Osteocyte (in vitro differentiated cells): ENCODE measurements at places on chromosomes 5 and 9. TPM values are rescaled to one million over a fixed set of nuclear protein-coding genes. Genes with fewer than 3 reads are reported as not detected.
A peak's percentile ranks its signal among the peaks of the same experiment; 100 is the strongest.

LCN12 gene
- 0.57 and 1.4 TPM in 2 replicates for total RNA-seq

- no peak overlapping the region for H3K4me3 ChIP-seq
- H3K27ac ChIP-seq, result no peak overlapping the region
- H3K4me1 ChIP-seq, result peaks cover 15% of the 10 kb centered on the region
- H3K27me3 ChIP-seq, result no peaks in the 10 kb centered on the region
- DNase-seq, result no peak
Measured at GRCh38 chr5:1502046-1502736, 21.6 kb downstream of the LPCAT1 start.

FRMD3 gene
- total RNA-seq, result 0.29 and 0.35 TPM in 2 replicates

SOHLH1 gene
- total RNA-seq, result not detected in 2 replicates

- no peak for DNase-seq
- H3K4me1 ChIP-seq, result no peaks in the 10 kb centered on the region
- H3K4me3 ChIP-seq, result no peak overlapping the region
- H3K27ac ChIP-seq, result no peak overlapping the region
- peaks cover 32% of the 10 kb centered on the region for H3K27me3 ChIP-seq
- H3K36me3 ChIP-seq, result no peaks in the 10 kb centered on the region
Measured at GRCh38 chr9:93690618-93691017, 114.2 kb downstream of the PHF2 start.

- H3K4me3 ChIP-seq, result no peak overlapping the region
- DNase-seq, result no peak
- no peak overlapping the region for H3K27ac ChIP-seq
Measured at GRCh38 chr5:59385700-59386099, 507.8 kb downstream of the PDE4D start.

GRCh38 chr9:107190061-107190935 lies 92.8 kb upstream of the RAD23B start:
- H3K27me3 ChIP-seq, result no peaks in the 10 kb centered on the region
- peaks cover 10% of the 10 kb centered on the region for H3K4me1 ChIP-seq
- no peak overlapping the region for H3K4me3 ChIP-seq
- DNase-seq, result no peak
- H3K27ac ChIP-seq, result no peak overlapping the region
- no peaks in the 10 kb centered on the region for H3K36me3 ChIP-seq

MRPL50 gene
- 6.6 and 7.4 TPM in 2 replicates for total RNA-seq

CNTNAP3 gene
- total RNA-seq, result 27.2 and 30.4 TPM in 2 replicates

DEPDC1B gene
- total RNA-seq, result 1.7 and 1.9 TPM in 2 replicates

GRCh38 chr9:126513159-126514036 lies 100.3 kb upstream of the LMX1B start:
- H3K27ac ChIP-seq, result no peak overlapping the region
- no peaks in the 10 kb centered on the region for H3K36me3 ChIP-seq
- peaks cover 38% of the 10 kb centered on the region for H3K4me1 ChIP-seq
- DNase-seq, result no peak

FAM174A gene
- total RNA-seq, result 16.0 and 17.4 TPM in 2 replicates

TAF9 gene
- total RNA-seq, result 66.9 and 69.3 TPM in 2 replicates

DNA sequence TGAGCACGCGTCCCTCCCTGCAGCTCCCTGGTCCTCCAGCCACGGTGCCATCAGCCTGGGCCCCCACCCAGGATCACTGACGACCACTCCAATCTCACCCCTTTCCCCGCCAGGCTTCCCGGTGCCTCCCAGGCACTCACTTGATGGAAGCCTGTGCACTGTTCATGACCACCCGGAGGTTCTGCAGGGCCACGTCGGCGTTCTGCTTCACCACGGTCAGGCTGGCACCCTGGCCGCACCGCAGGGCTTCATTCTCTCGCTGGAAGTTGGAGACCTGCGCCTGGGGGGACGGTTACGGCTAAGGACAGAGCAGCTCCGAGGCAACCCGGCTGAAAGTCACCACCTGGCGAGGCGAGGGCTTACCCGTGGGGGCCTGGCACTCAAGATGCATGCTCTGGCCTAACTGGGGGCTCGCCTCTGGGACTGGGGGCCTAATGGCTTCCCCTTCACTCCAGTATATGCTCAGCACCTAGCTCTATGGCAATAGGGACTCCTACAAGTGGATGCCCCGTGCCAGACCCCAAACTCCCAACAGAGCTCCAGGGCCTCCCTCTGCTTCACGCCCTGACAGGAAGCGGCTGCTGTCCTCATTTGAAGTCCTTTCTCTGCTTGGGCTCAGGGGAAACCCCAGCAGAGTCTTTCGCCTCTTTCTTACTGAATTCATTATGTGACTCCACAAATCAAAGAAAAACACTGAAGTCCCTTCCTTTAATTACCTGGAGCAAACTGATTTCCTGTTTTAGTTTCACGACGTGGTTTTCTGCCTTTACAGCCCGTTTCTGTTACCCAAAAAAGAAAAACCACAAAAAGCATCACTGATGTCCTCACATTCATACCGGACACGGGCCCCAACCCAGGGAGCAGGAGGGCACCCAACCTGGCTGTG lies 4.2 kb upstream of the SNAPC4 start:
- no peak overlapping the region for H3K4me3 ChIP-seq
- H3K36me3 ChIP-seq, result peaks cover 33% of the 10 kb centered on the region
- no peak for DNase-seq
- H3K27ac ChIP-seq, result no peak overlapping the region
- H3K27me3 ChIP-seq, result no peaks in the 10 kb centered on the region

GRCh38 chr5:120388016-120388781 lies 75.9 kb upstream of the PRR16 start:
- peaks cover 29% of the 10 kb centered on the region for H3K4me1 ChIP-seq
- no peaks in the 10 kb centered on the region for H3K36me3 ChIP-seq
- no peak for DNase-seq
- peak overlapping the region; percentile 83 for H3K27ac ChIP-seq
- no peaks in the 10 kb centered on the region for H3K27me3 ChIP-seq

DNA sequence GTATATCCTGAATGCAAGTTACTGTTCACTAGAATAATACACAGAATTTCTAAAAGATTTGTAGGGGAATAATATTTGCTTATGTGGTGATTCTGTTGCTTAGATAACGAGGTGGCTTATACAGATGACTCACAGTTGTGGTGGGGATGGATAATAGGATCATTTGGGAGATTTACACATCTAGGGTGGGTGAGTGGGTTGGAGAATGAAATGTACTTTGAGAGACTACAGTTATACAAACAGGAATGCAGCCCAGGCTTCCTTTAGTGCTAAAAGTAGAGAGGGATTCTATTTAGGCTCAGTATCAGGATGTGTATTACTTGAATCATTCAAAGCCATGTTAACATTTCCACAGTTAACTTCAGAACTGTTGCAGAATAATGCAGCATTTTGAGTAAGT lies 1.8 kb downstream of the CTXN3 start:
- peaks cover 3% of the 10 kb centered on the region for H3K4me1 ChIP-seq
- no peak overlapping the region for H3K27ac ChIP-seq
- peaks cover 36% of the 10 kb centered on the region for H3K27me3 ChIP-seq
- H3K4me3 ChIP-seq, result no peak overlapping the region
- DNase-seq, result no peak

AFAP1L1 gene
- total RNA-seq, result 2.2 and 2.3 TPM in 2 replicates

DNA sequence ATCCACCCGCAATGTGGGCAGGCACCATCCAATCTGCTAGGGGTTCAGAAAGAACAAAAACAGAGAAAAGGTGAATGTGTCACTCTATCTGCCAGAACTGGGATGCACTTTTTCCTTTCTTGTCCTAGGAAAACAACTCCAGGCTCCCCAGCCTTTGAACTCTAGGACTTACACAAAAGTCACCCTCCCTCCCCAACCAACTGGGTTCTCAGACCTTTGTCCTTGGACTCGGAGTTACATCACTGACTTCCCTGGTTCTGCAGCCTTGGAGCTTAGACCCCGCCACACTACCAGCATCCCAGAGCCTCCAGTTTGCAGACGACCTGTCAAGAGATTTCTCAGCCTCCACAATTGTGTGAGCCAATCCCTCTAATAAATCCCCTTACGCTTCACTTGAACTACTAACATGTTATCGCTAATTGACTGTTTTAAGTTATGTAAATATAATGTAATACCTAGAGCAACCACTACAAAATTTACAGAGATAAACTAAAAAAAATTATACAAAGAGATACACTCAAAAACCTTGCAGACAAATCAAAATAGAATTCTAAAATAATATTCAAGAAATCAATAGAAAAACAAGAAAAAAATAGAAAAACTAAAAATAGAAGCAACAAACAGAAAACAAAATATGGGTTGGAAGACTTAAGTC lies 5.3 kb upstream of the UBLCP1 start:
- no peak for DNase-seq
- H3K36me3 ChIP-seq, result no peaks in the 10 kb centered on the region
- H3K4me1 ChIP-seq, result peaks cover 2% of the 10 kb centered on the region
- H3K27me3 ChIP-seq, result peaks cover 55% of the 10 kb centered on the region
- no peak overlapping the region for H3K4me3 ChIP-seq

GRCh38 chr5:36694351-36694750 lies 87.9 kb downstream of the SLC1A3 start:
- H3K4me3 ChIP-seq, result no peak overlapping the region
- no peaks in the 10 kb centered on the region for H3K36me3 ChIP-seq
- no peak overlapping the region for H3K27ac ChIP-seq
- peaks cover 34% of the 10 kb centered on the region for H3K27me3 ChIP-seq

SLC6A19 gene
- not detected in 2 replicates for total RNA-seq

DNA sequence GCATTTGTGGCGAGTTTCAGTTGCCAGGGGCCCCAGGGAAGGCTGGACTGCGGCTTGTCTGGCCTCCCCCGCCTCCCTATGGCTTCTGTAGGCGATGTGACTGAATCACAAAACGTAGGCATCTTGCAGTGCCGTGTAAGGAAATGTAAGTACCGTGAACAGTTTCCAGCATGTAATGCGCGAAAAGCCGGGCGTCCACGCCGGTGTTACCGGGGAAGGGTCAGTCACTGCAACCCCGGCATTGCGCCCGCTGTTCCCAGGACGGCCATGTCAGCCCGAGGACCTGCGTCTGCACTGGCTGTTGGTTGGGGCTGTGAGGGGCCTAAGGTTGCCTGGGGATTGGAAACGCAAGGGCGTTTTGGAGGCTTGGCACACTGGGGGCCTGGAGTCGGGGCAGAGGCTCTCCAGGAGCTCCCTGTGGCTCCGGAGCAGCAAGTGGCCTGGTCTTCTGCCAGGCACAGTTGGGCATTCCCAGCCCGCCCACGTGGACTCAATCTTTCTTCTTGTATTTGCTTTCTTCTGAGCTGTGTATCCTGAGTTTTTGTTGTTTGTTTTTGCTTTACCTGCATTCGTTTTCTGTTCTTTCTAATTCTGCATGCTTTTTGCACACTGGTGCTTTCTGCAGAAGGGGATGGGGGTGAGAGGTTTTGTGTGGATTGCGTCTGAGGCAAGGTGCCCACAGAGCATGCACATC lies 36.9 kb upstream of the PLEKHG4B start:
- no peak for DNase-seq
- H3K27me3 ChIP-seq, result peaks cover 18% of the 10 kb centered on the region
- H3K36me3 ChIP-seq, result no peaks in the 10 kb centered on the region
- peak overlapping the region; percentile 51 for H3K4me3 ChIP-seq

DNA sequence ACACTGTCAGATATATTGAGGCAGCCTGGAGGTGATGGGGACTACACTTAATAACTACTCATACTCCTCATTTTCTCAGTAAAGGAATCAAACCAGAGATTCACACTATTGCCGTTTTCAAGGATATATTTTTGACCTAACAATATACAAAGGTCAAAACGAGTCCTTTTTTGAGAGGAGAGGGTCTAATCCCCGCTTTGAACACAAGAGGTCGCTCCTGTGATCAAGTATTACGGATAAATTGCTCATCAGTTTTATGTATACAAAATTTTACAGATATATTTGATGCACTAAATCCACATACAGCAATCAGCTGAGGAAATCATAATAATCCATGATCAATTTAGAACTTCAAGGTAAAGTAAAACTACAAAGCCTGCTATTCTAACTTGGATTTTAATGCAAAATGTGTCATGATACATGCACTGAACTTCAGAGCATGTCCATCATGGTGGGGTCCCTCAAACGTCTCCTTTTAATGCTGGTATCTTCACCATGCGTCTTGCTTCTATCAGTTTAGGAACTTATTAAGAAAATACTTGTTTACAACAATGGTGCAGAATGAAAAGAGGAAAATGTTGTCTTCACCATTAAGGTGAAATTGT lies 2.5 kb upstream of the ISL1 start:
- peaks cover 93% of the 10 kb centered on the region for H3K27me3 ChIP-seq
- no peak for DNase-seq
- H3K27ac ChIP-seq, result no peak overlapping the region
- H3K36me3 ChIP-seq, result peaks cover 2% of the 10 kb centered on the region

- H3K36me3 ChIP-seq, result no peaks in the 10 kb centered on the region
- DNase-seq, result no peak
- H3K27me3 ChIP-seq, result peaks cover 56% of the 10 kb centered on the region
- H3K4me1 ChIP-seq, result no peaks in the 10 kb centered on the region
- no peak overlapping the region for H3K27ac ChIP-seq
Measured at GRCh38 chr5:40017918-40018317, 593.1 kb upstream of the DAB2 start.

DNA sequence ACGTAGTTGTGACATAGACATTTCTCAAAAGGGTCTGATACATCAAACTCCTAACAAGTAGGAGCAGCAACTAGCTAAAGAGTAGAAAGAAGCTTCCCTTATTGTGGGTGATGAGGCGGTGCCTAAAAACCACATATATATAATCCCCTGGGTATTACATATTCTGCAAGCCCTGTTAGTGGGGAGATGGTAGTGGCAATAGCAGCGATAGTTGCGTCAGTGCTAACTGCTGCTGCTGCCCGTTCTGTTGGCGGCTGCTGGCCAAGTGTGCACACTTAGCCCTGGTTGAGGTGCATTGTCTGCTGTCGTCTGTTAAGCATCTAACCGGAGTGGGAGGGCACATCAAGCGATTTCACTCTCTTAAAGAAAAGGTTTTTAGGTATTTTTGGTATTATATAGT lies 35.8 kb downstream of the VLDLR start:
- DNase-seq, result no peak
- H3K4me3 ChIP-seq, result no peak overlapping the region
- peaks cover 21% of the 10 kb centered on the region for H3K36me3 ChIP-seq
- H3K27me3 ChIP-seq, result no peaks in the 10 kb centered on the region
- H3K4me1 ChIP-seq, result peaks cover 18% of the 10 kb centered on the region
- no peak overlapping the region for H3K27ac ChIP-seq

GRCh38 chr5:76683816-76684731 lies 31.9 kb upstream of the F2R start:
- H3K27me3 ChIP-seq, result no peaks in the 10 kb centered on the region
- peaks cover 5% of the 10 kb centered on the region for H3K36me3 ChIP-seq

GRCh38 chr9:96505316-96505991 lies 55.5 kb downstream of the HABP4 start:
- H3K27ac ChIP-seq, result no peak overlapping the region
- H3K4me1 ChIP-seq, result peaks cover 12% of the 10 kb centered on the region
- no peaks in the 10 kb centered on the region for H3K27me3 ChIP-seq
- no peak for DNase-seq
- peaks cover 20% of the 10 kb centered on the region for H3K36me3 ChIP-seq

ISL1 gene
- not detected in 2 replicates for total RNA-seq

DNA sequence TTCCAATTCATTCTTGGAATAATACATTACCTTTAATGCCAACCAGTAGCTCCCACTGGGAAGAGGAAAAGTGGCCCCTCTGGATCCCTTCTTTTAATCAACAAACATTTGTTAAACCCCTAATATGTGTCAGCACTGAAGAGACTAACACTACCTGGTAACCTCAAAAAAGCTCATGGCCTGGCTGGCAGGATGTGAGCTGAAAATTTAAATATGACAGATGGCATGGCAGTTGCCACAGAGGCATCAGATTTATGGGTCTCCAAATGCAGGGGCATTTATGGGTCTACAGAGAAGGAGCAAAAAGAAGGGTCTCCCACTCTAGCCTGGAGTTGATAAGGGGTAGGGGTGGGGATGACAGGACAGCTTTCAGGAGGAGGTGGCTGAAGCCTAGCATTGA lies 12.5 kb downstream of the DNAH5 start:
- no peak overlapping the region for H3K27ac ChIP-seq
- DNase-seq, result no peak
- no peak overlapping the region for H3K4me3 ChIP-seq
- no peaks in the 10 kb centered on the region for H3K36me3 ChIP-seq

POMT1 gene
- total RNA-seq, result 53.3 and 54.8 TPM in 2 replicates
